Neural progenitor cell (in vitro differentiated cells): ENCODE measurements at places on chromosomes 12 and 14.

- DNase-seq, result no peak
These were observed 88.0 kb downstream of the SYT1 start for GRCh38 chr12:78952552-78952929.

- no peak for DNase-seq
These were observed 676.1 kb upstream of the TMEM132C start for GRCh38 chr12:127590868-127591267.

DNA sequence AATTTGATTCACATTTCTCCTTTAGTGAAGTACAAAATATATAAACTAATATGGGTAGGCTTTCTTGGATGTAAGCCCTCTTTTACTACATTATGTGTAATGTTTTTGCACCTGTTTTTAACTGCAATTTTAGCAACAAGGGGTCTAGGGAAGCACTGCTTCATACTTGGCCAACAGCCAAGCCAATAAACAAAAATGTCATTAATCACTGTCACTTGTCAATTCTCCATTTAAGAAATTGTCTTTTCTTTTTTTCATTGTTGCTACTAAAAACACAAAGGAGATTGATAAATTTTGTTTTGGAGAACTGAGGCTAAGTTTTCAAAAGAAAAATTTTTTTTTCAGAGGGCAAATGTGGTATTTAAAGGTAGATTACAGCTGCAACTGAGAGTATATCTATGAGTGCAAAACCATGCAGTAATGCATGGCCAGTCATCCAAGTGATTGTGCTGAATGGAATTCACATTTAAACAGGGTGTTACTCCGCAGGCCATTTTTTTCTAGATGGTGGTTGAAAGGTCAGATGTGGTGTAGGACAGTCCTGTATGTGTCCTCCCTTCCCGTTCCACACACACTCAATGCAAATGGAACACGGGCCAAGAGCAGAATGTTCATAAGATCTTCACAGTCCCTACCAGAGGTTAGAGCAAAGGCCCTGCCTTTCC lies 503.0 kb upstream of the LMO3 start:
- DNase-seq, result no peak

DNA sequence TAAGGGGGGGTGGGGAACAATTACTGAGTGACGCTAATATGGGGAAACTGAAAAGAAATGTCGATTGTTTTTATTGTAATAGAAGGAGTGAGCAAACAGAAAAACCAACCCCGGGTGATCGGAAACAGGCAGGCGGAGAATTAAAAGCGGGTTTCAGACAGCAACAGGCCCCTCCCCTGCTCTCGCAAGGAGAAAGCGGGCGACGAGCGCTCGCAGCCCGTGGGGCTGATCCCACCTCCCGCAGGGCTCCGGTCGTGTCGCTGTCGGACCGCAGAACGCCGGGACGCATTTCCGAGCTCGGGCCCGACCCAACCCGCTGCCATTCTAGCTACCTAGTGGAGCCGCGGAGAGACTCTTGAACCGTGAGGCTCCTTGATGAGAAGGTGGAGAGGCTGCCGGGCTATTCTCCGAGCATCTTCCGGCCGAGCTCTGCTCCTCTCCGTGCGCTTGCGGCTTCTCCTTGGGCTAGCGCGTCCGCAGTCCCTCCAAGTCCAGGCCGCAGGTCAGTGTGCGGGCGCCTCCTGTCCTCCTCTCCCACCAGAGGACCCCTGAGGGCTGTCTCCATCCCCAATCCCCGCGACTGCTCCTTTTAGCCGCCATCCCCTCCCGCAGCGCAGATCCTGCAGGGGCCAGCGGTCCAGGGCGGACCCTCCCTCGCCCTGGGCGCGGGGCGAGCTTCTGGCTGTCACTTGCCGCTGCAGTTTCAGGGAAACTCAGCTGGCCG lies 4.1 kb upstream of the PAX9 start:
- peak; percentile 72 for DNase-seq

GRCh38 chr12:49264466-49264872 lies 413 bp upstream of the TUBA1C start:
- DNase-seq, result peak; percentile 59

GRCh38 chr12:88122666-88123065 lies 19.2 kb downstream of the CEP290 start:
- DNase-seq, result no peak

GRCh38 chr14:52781629-52782028 lies 9.8 kb downstream of the GNPNAT1 start:
- DNase-seq, result no peak

- DNase-seq, result no peak
These were observed 425.5 kb downstream of the GXYLT1 start for GRCh38 chr12:41719214-41719613.

DNA sequence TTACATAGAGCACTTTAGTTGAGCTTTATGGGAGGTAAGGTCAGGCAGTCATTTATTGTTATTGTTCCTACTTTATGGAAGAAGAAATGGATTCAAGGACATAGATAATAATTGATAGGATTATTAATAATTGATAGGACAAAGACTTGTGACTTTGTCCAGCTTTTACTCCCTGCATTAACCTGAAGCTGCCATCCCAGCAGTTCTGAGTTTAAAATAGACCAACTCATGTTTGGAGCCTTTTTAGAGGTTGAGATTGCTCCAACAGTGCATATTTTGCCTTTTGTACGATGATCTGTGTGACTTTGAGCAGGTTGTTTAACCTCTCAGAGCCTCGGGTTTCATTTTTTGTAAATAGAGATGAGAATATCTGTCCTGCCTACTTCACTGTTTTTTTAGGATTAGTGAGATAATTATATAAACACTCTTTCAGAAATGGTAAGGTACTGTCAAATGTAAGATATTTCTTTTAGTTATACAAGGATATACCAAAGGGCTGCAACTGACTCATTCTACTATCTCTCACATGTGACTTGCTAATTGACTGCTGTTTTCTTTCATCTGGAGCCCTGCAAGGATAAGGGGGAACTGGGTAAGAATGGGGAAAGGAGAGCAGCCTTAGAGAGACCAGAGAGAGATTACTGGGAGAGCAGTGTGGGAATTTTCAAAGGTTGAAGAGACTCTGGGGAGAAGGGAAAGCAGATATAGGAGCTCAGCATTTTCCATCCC lies 15.3 kb downstream of the WDR20 start:
- DNase-seq, result peak; percentile 17

DNA sequence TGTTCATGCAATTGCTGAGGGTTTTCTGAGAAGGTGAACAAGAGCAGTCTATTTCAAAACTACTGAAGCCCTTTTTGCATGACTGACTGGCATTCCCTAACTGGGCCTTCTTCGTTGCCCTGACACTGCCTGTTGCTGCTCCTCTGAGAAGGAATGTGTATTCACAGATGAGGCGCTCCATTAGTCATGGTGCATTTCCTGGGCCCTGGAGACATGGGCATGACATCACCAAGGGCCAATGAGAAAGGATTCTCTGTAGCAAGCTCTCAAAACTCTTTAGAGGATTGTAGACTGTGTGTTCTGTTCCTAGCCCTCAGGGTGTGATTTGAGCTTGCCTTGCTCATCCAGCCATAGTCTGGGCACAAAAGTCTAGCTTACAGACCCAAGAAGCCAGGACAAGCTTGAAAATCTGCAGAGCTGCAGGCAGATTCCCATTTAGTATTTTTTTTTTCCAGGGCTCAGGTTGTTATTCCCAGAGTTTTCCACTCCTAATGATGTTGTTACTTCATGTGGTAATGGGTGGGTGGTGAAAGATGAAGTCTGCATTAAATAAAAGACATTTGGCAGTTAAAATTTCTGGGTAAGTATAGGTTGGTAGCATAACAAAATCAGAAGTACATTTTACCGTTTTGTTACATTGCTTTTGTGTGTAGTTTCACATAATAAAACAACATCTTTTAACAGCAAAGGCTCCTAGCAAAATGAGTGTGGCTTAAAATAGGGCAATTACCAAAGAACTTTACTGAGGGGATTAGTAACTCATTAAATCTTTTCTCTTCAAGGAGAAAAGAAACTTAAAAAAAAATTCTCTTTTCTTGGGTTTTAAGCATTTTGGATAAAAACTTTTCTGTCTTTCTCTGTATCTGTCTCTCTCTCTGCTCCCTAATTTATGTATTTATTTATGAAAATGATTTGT lies 318.4 kb downstream of the RAD51B start:
- DNase-seq, result peak; percentile 90

- no peak for DNase-seq
These were observed 207.0 kb downstream of the CALM1 start for GRCh38 chr14:90603841-90604240.

DNA sequence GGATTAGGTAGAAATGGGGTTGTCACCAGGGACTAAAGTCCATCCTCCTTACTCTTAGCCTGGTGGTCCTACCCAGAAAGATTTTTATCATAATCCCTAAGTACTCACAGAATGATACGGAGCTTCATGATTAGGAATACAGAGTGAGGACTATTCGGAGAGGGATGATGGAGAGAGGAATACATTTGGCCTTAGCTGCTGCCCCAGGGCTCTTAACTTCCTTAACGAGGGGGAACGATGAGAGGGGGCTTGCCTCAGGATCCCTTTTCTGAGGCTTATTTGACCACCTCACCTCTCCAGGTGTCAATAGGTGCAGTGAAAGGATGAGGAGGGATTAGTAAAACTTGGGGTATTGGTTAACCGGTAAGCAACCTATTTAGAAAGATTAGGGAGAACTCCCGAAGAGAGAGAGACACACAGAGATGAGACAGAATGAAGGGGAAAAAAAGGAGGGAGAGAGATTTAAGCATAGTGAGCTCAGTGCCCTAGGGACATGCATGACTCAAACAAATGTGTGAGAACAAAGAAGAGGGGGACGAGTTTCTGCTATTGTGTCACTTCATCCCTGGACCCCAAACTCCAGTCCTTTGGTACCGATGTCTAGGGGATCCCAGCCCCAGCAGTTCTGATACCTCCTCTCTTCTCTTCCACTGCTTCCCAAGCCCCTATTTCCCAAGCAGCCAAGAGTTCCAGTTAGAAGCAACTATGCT lies 1.1 kb downstream of the NFE2 start:
- DNase-seq, result no peak

DNA sequence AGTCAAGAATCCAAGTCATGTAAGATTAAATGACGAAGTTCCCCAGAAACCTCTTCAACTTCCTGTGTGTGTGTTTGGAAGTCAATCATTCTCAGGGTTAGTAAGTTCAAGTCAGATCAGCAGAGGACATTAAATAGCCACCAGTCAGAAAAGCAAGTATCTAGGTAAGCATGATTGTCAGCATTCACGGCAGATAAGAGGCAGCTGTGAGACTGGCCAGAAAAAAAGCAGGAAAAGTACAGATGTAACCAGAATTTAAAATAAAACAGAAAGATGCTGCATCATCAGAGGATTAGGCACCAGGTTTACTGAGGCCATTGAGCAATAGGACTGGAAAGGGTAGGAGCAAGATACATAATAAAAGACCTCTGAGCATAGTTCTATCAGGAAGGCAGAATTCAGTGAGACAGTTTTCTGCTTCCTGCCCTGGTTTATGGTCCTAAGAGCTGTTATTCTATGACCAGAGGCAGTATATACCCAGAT lies 606.9 kb downstream of the FSCB start:
- DNase-seq, result no peak

GRCh38 chr12:117459229-117459628 lies 97.8 kb upstream of the NOS1 start:
- no peak for DNase-seq

DNA sequence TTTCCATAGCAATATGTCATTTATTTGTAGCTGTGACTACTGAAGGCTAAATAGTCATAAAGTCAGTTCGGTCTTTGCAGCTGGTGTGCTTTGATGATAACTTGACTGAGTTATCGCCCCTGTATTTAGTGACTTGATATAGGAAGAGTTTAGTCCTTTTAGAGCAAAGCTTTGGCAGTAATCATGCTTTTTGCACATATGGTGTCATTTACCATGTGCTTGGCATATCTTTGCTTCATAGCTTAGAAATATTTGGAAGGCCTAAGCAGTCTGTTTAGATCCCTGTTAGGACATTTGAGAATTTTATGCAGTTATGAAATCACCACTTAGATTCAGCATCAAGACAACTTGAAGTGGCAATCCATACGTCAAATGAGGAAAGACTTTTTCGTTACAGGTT lies 31.6 kb downstream of the POLR3B start:
- no peak for DNase-seq

DNA sequence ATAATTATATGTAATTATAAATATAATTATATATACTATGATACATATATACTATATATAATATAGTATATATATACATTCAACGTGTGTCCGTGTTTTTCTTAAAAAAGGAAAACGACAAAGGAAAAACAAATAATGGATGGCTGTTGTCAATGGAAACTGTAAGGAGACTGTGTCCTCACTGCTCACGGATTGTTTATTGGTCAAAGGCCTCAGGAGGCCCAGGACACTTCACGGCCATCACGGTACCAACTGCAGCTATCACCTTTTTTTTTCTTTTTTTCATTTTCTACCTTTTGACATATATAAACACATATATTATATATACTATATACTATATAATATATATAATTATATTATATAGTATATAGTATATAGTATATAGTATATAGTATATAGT lies 113.4 kb downstream of the SPTSSA start:
- no peak for DNase-seq

- no peak for DNase-seq
These were observed 2.5 kb downstream of the PPP1R12A start for GRCh38 chr12:79932357-79932756.

GRCh38 chr14:100403105-100403504 lies 80.0 kb downstream of the SLC25A47 start:
- DNase-seq, result no peak

DNA sequence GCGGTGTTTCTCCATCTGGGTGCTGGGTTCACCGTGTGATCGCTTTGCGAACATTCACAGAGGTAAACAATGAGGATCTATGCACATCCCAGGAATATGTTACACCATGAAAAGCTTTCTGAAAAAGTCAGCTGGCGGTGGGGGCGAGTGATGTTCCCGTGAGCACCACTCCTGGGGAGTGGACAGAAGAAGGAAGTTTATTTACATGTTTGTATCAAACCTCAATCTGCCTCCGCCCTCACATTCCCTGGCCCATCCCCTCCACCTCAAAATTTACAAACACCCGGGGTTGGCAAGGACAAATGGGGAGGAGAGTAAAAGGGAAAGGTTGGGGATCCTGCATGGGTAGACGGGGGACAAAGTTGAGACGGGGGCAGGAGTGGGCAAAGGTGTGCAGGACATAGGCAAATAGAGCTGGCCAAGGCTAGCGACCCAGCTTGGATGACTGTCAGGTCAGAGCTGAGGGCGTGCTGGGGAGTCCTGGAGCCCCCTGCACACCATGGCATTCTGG lies 6.9 kb downstream of the TNFRSF1A start:
- DNase-seq, result no peak

- DNase-seq, result no peak
These were observed 115.4 kb downstream of the DUSP6 start for GRCh38 chr12:89236748-89237383.

DNA sequence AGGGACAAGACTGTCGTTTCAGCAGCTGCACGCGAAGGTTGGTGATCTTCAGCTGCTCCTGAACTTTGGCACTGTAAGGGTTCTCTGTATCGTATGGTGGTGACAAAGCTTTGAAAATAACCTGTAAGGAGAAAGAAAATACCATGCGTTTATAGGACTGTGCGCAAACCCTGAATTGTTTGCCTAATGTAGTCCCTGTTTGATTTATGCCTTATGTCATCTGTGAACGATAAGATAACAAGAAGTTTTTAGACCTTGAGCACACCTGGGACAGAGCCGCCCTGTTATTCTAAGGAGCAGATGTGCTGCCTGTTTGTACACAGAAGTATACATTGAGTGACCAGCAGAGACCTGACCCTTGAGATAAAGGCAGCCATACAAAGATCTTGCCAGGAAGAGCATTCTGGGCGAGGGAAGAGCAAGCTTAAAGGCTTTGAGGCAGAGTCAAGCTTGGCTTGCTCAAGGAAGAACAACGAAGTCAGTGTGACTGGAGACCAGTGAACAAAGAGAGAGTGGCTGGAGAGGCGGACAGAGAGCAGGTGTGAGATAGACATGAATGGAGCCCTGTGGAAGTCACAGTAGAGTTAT lies 52.4 kb downstream of the NTN4 start:
- DNase-seq, result no peak

GRCh38 chr14:100045642-100046344 lies 19.4 kb upstream of the EVL start:
- DNase-seq, result peak; percentile 32
